GM19239 (cell line): ENCODE measurements at places on chromosomes 2 and 18.

GRCh38 chr18:7237673-7238272 lies 6.9 kb downstream of the LRRC30 start:
- no peak for DNase-seq

- no peak for DNase-seq
Observed at GRCh38 chr2:10404324-10405143, 43.6 kb downstream of the ODC1 start.

DNA sequence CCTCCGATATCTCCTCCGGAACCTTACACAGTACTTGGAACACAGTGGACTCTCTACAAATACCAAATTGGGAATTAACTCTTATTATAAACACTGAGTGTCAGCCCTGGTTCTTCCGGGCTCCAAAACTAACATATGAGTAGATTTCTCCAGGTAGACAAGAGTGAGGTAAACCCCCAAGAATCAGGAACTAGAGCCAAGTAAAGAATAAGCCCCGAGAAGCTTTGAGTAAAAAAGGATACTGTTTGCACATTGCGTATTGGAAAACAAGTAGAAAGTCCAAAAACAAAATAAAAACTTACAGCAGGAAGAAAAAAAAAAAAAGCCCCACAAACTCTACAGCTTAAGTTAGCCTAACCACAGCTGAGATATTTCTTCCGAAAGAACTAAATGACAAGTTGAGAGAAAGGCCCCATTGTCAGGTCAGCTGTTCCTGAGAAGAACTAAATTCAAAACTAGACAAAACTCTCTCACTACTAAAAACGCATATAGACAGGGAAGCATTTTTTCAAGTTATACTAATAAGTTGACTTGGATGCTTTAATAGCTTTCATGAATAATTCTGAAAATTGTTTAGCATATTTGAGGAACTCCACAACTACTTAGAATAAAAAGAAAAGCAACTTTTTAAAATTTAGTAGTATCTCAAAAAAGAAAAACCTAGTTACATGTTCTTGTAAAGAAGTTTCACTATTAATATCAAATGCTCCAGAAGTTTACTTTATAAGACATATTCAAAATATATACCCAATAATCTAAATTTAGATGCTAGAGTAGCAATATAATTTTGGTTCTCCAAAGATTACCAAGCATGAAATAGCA lies 4.3 kb upstream of the HAAO start:
- DNase-seq, result no peak

GRCh38 chr2:128689971-128690370 lies 371.3 kb upstream of the HS6ST1 start:
- no peak for DNase-seq

- DNase-seq, result no peak
Observed at GRCh38 chr2:224545884-224546644, 39.1 kb downstream of the CUL3 start.

DNA sequence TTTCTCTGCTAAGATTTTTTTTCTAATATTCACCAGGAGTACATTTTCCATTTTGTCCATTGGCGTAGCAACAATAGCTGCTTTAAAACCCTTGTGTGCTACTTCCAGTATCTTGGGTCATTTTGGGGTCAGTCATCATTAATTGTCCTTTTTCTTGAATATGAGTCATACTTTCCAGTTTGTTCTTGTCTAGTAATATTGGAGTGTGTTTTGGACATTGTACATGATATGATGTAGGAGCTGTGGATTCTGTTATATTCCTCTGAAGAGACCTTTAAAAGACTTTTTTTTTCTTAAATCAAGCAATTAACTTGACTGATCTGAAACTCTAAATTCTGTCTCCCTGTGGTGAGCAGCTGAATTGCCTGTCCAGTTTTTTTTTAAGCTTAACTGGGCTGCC lies 40.8 kb downstream of the AGPS start:
- no peak for DNase-seq
